ENCODE measurements at places on chromosomes 13 and 19.

DNA sequence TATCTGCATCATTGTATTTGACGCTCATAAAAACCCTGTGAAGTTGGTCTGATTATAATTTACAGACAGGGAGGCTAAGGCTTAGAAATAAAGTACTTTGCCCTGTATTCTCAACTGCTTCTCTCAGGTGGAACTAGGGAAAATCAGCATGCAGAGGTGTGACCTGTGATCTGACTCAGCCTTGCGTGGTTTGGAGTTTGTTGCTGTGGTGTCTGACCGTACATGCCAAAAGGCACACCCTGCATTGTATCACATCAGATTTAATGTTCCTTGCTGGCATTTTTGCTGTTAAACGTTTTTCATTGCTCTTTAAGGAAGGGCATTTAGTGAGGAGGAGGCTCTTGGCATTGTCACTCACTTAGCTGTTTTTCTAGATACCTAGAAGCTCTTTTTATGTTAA, 58.8 kb upstream of the C1QTNF9B start:
- DNase-seq: no peak

- no peak for DNase-seq
Measured at GRCh38 chr19:8391198-8392016, 1.2 kb downstream of the RAB11B start.

GRCh38 chr13:111850458-111850857, 216.5 kb upstream of the SOX1 start:
- no peak for DNase-seq

- DNase-seq: no peak
Measured at GRCh38 chr19:44498988-44499387, 1.3 kb downstream of the ZNF180 start.

- peak; percentile 23 for DNase-seq
Measured at GRCh38 chr19:44570984-44571684, 41.7 kb upstream of the CEACAM20 start.

- DNase-seq: no peak
Measured at GRCh38 chr13:76019421-76020044, 383.4 kb downstream of the LMO7 start.

- no peak for DNase-seq
Measured at GRCh38 chr13:109592770-109593169, 193.6 kb downstream of the IRS2 start.

Data from activated CD4-positive, CD25-positive, alpha-beta regulatory T cell treated with anti-CD3 and anti-CD28 coated beads, Interleukin-2, amount 50 U/mL, for 16 hours (primary cell).